Epithelial cell of alveolus of lung (primary cell): ENCODE measurements at places on chromosomes 11 and 22. TPM values are rescaled to one million over a fixed set of nuclear protein-coding genes. Genes with fewer than 3 reads are reported as not detected.

The TRIM51 gene
- not detected in 2 replicates for total RNA-seq

The RAG1 gene
- 0.65 and 1.2 TPM in 2 replicates for total RNA-seq

The PRODH gene
- total RNA-seq = not detected in 2 replicates

The CD248 gene
- 35.8 and 135 TPM in 2 replicates for total RNA-seq

The PATE2 gene
- not detected in 2 replicates for total RNA-seq

The IGLL1 gene
- not detected in 2 replicates for total RNA-seq

The CHRM4 gene
- 0.39 TPM in 1 of 2 replicates, not detected in the other for total RNA-seq

The SLC22A6 gene
- not detected in 2 replicates for total RNA-seq

The RAB38 gene
- 7.4 and 11.9 TPM in 2 replicates for total RNA-seq

The SCGB2A2 gene
- not detected in 2 replicates for total RNA-seq

The SAMM50 gene
- total RNA-seq = 31.3 and 38.2 TPM in 2 replicates

The RAB36 gene
- total RNA-seq = 3.2 and 5.9 TPM in 2 replicates

The IGLL5 gene
- not detected in 2 replicates for total RNA-seq

The MS4A15 gene
- not detected in 2 replicates for total RNA-seq

The OR2AG2 gene
- not detected in 2 replicates for total RNA-seq

The INS gene
- not detected in 2 replicates for total RNA-seq

The APOA5 gene
- not detected in 2 replicates for total RNA-seq

The GTSE1 gene
- total RNA-seq = 5.9 and 12.4 TPM in 2 replicates

The MYO7A gene
- under 0.01 TPM in 1 of 2 replicates, not detected in the other for total RNA-seq

The IGSF22 gene
- total RNA-seq = not detected in 2 replicates

The RAB3IL1 gene
- 0.26 and 3.6 TPM in 2 replicates for total RNA-seq

The MMP12 gene
- total RNA-seq = not detected in 2 replicates

The ELF5 gene
- not detected in 2 replicates for total RNA-seq

The OR10A3 gene
- total RNA-seq = not detected in 2 replicates

The TMEM121B gene
- total RNA-seq = 0.26 and 1.6 TPM in 2 replicates
